Activated naive CD8-positive, alpha-beta T cell treated with anti-CD3 and anti-CD28 coated beads, Interleukin-2, amount 10 ng/mL, durations not matched to agents 7 days and 5 days (primary cell): ENCODE measurements at places on chromosomes 6 and 20. TPM values are rescaled to one million over a fixed set of nuclear protein-coding genes. Genes with fewer than 3 reads are reported as not detected.

- no peak for DNase-seq
Measured at GRCh38 chr20:18101125-18101810, 36.4 kb upstream of the KAT14 start.

DNA sequence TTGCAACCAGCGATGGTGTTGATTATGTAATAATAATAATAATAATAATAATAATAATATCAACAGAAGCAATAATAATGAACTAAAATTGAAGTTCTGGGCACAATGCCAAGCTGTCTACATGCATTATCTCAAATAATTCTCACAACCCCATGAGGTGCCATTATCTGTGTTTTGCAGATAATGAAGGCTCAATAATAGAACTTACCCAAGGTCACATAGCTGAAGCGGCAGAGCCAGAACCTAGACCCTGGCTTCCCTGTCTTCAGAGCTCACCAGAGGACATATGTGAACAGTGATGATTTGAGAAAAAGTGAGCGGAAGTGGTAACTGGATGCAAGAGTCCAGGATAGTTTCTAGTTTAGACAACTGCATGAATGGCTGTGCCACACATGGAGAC is 91.0 kb downstream of the HIVEP1 start:
- DNase-seq = no peak

Gene HLA-C
- total RNA-seq = 1,328 TPM

Gene LAMA2
- total RNA-seq = not detected
